ENCODE measurements at places on chromosomes 5 and 9. TPM values are rescaled to one million over a fixed set of nuclear protein-coding genes. Genes with fewer than 3 reads are reported as not detected.

Gene ARHGEF28
- 3.3 TPM for total RNA-seq

Gene LRRC14B
- total RNA-seq, result 0.19 TPM

Gene SMIM33
- 0.81 TPM for total RNA-seq

Gene SLC46A2
- total RNA-seq, result 0.72 TPM

Gene ZDHHC11B
- total RNA-seq, result 0.89 TPM

Gene CENPK
- 34.9 TPM for total RNA-seq

Gene STKLD1
- total RNA-seq, result 3.5 TPM

GRCh38 chr9:35996358-35996970 is 38.5 kb upstream of the OR2S2 start:
- no peak for ATAC-seq

DNA sequence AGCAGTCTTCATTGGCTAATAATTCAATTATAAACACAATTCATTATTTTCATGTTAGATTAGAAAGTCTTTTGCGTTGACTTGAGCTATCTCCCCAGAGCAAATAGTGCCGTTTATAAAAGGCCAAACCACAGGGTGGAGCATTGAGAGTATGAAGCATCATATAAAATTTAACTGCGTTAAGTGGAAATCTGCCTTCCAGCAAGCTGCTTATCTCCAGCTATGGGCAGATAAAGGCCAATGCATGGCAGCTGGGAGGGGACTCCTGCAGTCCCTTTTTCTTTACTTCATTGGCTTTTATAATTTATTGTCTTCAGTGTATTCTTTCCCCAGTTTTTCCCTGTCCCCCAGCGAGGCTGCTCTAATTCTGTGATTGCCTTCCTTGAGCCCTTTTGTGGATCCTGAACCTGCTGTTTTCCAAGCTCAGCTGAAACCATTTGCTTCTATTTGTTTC is 113.7 kb downstream of the TMEM232 start:
- ATAC-seq, result peak; percentile 43

- no peak for ATAC-seq
These were observed 86.1 kb downstream of the SV2C start for GRCh38 chr5:76169146-76169905.

DNA sequence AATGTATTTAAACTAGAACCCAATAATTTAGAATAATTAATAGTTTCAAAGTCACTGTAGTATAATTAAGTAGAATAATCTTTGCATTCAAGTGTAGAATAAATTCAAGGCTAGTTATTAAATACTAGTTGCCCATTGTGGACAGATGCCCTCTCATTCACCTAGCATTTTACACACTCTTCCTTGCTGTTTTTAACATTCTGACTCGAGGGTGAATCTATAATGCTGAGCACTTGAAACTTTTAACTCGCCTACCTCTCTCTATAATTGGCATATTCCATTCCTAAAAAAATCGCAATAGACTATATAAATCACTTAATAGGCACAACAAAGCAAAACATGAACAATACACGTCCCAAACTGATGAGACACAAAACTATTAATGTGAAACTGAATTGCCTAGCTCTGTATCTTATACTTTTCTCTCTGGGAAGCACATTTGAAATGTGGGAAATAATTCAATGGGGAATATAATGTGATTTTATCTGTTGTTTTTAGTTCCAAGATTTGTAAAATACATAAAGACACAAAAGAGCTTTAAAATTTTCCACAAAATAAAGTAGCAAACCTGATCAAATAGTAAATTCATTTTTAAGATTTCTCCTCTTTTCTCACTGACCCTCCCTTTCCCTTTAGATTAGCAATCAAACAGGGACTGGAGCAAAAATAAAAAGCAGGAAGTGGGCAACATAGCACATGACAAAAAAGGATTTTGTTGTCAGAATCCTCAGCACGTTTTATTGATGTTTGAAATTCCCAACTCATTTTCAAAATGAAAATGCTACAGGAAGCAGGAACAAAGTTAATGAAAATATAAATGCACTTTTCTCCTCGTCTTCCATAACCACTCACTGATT is 295.6 kb downstream of the PDE4D start:
- no peak for ATAC-seq

DNA sequence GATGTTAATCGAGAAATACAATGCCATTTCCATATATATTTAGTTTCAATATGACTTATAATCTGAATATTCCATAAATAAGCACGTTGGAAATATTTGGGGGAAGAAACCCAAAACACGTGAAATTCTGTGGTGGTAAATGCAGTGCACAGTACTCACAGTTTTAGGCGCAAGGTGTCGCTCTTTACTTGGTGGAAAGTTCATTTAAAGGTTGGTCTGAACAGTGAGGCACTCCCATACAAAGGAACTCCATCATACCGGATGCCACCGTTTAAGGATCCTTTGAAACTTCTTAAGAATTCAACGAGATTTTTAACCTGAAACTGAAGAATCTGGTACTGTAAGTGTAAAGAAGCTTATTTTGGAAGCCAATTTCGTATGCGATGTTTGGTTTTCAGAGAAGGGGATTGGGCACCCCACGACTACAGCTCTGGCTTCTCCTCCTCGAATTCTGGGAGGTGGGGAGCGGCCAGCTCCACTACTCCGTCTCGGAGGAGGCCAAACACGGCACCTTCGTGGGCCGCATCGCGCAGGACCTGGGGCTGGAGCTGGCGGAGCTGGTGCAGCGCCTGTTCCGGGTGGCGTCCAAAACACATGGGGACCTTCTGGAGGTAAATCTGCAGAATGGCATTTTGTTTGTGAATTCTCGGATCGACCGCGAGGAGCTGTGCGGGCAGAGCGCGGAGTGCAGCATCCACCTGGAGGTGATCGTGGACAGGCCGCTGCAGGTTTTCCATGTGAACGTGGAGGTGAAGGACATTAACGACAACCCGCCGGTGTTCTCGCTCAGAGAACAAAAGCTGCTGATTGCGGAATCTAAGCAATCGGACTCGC is at the start of gene PCDHA11:
TSS of gene PCDHA11 (plus strand) at position 237 of the 834 bp plus-strand sequence. CDS start at position 384, 147 bp downstream.
- ATAC-seq, result no peak

DNA sequence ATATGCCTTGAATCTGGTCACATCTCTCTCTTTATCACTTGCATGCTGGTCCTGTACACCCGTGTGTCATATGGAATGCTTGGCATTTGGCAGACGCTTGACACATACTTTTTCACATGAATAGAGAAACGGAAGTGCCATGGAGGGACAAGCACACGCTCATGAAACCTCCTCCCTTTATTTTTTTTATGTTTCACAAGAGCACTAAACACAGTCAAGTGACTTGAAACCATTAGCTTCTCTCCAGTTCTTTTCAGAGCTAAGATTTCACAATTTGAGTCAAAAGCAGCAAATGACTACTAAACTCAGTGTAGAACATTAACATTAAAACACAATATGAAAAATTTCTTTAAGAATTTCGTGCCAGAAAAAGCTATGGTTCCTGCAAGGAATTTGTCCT is 151.1 kb downstream of the DOCK2 start:
- no peak for ATAC-seq

DNA sequence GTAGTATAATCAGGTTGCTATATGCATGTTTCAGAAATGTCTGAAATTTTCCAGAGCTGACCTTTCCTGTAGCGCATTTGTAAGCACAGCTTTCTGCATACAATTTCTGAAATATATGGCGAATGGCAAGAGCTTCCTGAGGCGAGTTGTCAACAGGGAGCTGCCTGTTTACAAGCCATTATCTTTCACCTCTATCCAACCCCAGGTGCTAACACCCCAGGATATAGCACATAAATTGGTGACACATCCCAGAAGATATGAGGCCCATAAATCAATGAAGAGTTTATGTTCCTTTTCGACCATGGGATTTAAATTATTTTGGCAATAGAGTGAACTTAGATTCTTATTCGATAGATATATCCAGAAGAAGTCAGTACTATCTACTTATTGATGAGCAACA is 379.8 kb downstream of the KDM4C start:
- no peak for ATAC-seq

DNA sequence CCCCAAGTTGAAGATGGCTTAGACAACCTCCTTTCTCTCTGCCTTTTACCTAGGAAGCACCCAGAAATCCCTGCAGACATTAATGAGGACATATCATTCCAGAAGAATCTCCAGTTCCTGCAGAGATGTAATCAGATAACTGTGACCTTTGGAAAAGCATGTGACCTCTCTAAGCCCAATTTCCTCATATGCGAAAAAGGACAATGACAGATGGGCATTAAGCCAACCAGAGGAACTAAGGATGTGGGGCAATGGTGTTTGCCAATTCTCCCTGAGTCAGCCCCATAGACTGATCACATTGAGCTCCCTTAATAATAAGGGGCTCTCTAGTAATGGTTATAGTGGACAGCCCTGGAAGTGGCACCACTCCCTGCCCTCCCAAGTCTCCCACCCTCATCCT is 10.1 kb upstream of the FOXI1 start:
- no peak for ATAC-seq

DNA sequence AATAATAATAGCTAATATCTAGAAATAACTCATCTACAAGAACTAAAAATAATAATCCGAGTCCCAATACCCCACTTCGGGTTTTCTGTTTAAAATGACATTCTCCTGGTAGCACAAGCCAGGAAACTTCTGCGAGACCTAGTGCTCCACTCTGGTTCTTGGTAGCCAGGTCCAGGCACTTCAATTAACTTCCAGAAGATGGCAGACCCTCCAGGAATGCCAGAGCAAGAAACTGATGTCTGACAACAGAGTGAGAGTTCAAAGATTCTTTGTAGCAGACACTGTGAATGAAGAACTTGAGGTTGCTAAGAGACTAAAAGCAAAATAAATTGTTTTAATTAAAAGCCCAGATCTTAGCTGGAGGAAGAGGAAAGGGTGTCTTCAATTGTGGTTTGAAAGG is 1963.3 kb upstream of the CDH9 start:
- no peak for ATAC-seq

- no peak for ATAC-seq
These were observed 61.2 kb upstream of the TAF11L2 start for GRCh38 chr5:17436761-17437221.

DNA sequence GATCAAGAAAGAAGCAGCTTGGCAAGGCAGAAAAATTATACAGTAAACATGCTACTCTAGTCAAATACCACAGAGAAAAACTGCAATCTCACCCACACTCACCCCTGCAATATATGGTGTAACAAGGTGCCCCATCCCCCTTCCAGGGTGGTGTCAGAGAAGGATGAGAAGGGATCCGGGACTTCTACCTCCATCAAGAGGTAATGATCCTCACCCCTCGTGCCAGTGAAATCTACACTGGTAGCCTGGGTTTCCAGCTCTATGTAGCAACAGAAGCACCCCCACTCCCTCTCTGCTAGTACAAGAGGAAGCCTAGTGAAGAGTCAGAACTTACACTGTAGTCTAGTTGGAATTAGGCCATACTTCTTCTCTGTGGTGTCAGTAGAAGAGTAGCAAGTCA is 18.9 kb downstream of the SLCO4C1 start:
- ATAC-seq, result no peak

DNA sequence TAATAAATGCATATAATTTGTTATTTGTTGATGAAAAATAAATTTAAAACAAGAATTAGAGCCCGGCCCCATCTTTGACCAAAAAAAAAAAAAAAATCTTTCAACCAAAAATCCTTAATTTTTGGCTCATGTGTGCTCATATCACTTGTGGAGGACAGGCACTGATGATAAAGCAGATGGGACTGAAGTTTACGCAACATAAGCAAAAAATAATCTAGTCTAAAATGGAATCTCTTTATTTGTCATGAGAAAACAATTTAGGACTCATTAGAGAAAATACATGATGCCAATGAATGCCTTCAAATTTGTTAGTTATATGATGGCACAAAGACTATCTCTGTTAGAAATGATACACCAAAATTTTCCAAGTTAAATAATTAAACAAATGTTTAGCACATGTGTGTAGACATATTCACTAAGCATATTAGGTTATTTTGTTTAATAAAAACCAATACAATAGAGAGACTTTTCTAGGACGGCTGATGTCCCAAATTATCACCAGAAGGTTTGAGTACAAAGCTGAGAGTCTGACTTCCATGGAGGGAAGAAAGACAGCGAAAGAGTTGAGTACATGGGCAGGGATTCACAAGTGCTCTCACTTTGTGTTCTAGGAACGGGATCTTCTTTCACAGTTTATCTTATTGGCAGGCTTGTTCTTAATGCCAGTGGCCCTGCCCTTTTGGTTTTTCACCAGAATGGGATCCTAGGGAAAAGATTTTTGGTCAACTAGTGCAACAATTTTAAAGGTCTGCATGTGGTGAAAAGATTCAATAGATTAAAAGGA is 621.4 kb downstream of the RAB3C start:
- no peak for ATAC-seq

- ATAC-seq, result no peak
These were observed 36.2 kb downstream of the NFIB start for GRCh38 chr9:14277761-14278160.

- peak; percentile 60 for ATAC-seq
These were observed 39.4 kb upstream of the MAP1B start for GRCh38 chr5:72067682-72068470.

- no peak for ATAC-seq
These were observed 72.8 kb downstream of the PRRT1B start for GRCh38 chr9:131618071-131618479.

GRCh38 chr9:69307446-69308205 is 17.4 kb upstream of the ENTREP1 start:
- no peak for ATAC-seq

GRCh38 chr5:15009420-15009819 is 137.8 kb upstream of the ANKH start:
- ATAC-seq, result no peak

- ATAC-seq, result no peak
These were observed 39.2 kb downstream of the GRAMD2B start for GRCh38 chr5:126462239-126463014.
